ENCODE measurements at places on chromosomes 12 and 14. TPM values are rescaled to one million over a fixed set of nuclear protein-coding genes. Genes with fewer than 3 reads are reported as not detected.

GRCh38 chr12:93622485-93622884, 50.0 kb downstream of the SOCS2 start:
- H3K27ac ChIP-seq: no peak overlapping the region
- H3K36me3 ChIP-seq: no peaks in the 10 kb centered on the region
- no peaks in the 10 kb centered on the region for H3K27me3 ChIP-seq
- no peak for DNase-seq

- no peaks in the 10 kb centered on the region for H3K36me3 ChIP-seq
- H3K4me1 ChIP-seq: peaks cover 24% of the 10 kb centered on the region
- no peaks in the 10 kb centered on the region for H3K27me3 ChIP-seq
- H3K4me3 ChIP-seq: peak overlapping the region; percentile 80
These were observed 1.7 kb downstream of the C12orf76 start for GRCh38 chr12:110046451-110047187.

DNA sequence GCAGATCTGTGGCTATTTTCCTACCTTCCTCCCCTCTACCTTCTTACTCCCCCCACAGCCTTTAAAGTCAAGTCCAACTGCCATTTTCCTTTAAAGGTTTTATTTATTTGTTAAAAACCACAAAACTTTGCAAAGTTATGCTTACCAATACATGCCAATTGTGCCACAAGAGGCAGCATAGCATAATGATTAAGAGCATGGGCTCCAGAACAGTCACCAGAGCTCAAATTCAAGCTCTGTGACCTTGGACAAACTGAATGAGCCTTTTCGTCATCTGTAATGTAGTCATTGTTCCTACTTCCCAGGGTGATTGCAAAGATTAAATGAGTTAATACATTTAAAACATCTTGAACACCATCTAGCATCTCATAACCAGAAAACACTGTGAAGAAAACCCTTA, 13.0 kb upstream of the FMNL3 start:
- H3K4me3 ChIP-seq: no peak overlapping the region
- no peak for DNase-seq
- H3K4me1 ChIP-seq: no peaks in the 10 kb centered on the region
- no peak overlapping the region for H3K27ac ChIP-seq
- no peaks in the 10 kb centered on the region for H3K36me3 ChIP-seq

- peaks cover 8% of the 10 kb centered on the region for H3K36me3 ChIP-seq
- no peak for DNase-seq
- peak overlapping the region; percentile 32 for H3K4me3 ChIP-seq
- peak overlapping the region; percentile 74 for H3K27ac ChIP-seq
- H3K27me3 ChIP-seq: no peaks in the 10 kb centered on the region
These were observed 1.8 kb upstream of the DNAAF2 start for GRCh38 chr14:49636866-49637265.

GRCh38 chr14:73695997-73696396, 18.2 kb downstream of the PNMA1 start:
- H3K27me3 ChIP-seq: no peaks in the 10 kb centered on the region
- H3K27ac ChIP-seq: no peak overlapping the region
- H3K4me3 ChIP-seq: no peak overlapping the region
- DNase-seq: no peak
- peaks cover 23% of the 10 kb centered on the region for H3K36me3 ChIP-seq

DNA sequence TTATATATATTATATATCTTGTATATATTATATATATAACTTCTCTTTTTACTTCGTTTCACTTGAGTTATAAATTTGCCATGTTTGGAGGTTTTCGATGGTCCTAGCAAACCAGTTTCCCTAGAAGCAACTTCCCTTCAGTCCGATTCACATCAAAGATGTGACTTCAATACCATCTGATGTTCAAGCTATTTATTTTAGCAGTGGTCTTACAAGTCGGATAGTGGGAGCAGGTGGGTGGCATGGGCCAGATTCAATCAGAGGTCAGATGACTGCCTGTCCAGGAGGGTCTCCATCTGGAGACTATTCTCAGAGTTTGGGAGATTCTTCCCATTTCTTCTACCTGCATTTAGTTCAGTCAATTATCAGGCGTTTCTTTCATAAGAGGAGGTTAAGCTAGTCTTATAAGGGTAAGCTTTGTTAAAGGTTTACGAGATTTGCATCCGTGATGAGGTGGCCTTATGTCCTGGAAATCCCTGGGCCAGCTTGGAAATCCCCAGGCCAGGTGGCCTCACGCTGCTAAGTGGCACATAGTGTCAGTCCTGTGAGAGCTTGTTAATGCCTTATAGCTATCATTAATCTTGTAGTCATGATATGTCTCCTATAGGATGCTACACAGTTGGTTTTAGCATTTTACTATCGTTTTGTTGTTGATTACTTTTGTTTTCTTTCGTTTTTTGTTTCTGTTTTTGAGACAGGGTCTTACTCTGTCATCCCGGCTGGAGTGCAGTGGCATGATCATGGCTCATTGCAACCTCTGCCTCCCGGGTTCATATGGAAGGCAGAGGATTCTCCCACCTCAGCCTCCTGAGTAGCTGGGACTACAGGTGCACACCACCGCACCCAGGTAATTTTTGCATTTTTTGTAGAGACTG, 145.8 kb downstream of the BICD1 start:
- H3K27me3 ChIP-seq: no peaks in the 10 kb centered on the region
- H3K4me3 ChIP-seq: no peak overlapping the region
- H3K36me3 ChIP-seq: peaks cover 7% of the 10 kb centered on the region
- no peak for DNase-seq

DNA sequence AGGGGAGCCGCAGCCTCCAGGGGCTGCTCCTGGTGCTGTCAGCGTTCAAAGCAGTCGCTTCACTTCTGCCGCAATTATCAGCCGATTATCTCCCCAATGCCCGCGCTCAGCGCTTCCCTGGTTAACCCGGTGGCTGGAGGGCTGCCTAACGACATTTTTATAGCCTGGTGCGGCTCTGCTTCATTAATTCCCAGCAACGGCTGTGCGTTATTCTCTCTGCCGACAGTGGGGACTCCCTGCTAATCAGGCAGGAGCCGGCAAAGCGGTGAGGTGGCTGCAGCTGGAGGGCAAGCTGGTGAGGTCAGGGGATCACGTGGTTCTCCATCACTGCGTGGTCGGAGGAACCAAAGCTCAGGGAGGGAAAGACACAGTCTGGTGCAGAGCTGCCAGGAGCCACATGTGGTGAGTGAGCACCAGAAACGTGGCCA, 62.9 kb downstream of the GLRX5 start:
- H3K27me3 ChIP-seq: peaks cover 31% of the 10 kb centered on the region
- H3K4me3 ChIP-seq: no peak overlapping the region

DNA sequence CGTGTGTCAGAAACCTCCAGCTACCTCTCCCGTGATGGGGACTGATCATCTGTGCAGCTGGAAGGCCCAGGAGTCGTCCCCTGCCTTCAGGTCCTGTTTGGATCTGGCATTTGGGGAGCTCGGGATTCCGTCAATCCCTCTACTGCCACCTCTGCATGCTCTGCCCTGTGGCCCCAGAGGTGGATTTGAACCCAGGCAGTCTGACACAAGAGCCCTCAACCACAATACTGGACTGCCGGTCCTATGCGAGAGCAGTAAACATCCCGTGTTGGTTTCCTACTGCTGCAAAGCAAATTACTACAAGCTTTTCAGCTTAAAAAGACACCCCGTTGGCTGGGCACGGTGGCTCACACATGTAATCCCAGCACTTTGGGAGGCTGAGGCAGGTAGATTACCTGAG, 121.9 kb upstream of the FKBP4 start:
- DNase-seq: no peak
- peaks cover 19% of the 10 kb centered on the region for H3K36me3 ChIP-seq
- H3K4me1 ChIP-seq: no peaks in the 10 kb centered on the region
- no peak overlapping the region for H3K27ac ChIP-seq

- H3K4me3 ChIP-seq: no peak overlapping the region
- H3K27me3 ChIP-seq: no peaks in the 10 kb centered on the region
- no peak for DNase-seq
- H3K27ac ChIP-seq: no peak overlapping the region
- H3K36me3 ChIP-seq: peaks cover 11% of the 10 kb centered on the region
- H3K4me1 ChIP-seq: no peaks in the 10 kb centered on the region
These were observed 64.2 kb downstream of the ELK3 start for GRCh38 chr12:96258104-96258961.

DNA sequence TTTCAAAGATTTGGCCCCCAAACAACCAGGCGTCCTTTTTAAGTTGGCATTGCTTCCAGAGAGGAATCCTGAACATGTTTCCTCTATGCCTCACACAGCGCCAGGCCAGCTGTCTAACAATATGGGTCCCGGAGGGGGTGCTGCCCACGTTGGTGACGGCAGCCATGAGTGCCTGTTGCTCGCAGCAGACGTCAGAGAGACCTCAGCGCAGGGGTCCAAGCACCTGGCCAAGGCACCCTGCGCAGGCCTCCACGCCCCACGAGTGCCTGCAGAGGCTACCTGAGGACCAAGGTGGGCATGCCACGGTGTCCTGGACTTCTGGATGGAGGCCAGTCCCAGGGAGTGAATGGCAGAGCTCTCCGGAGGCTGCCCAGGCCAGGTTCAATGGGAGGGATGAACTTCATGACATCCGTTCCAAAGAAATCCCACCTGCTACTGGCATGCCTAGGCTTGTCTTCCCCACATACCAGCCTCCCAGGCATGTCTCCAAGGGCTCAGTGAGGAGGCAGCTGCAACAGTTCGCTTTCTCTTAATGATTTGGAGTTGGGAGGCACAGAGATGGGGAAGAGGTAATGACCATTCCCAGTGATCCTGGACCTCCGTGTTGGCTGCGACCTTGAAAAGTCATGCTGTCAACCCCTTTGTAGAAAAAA, 11.6 kb upstream of the FOXN3 start:
- peak overlapping the region; percentile 91 for H3K27ac ChIP-seq
- H3K36me3 ChIP-seq: peaks cover 3% of the 10 kb centered on the region
- H3K4me3 ChIP-seq: peak overlapping the region; percentile 45
- DNase-seq: no peak

DNA sequence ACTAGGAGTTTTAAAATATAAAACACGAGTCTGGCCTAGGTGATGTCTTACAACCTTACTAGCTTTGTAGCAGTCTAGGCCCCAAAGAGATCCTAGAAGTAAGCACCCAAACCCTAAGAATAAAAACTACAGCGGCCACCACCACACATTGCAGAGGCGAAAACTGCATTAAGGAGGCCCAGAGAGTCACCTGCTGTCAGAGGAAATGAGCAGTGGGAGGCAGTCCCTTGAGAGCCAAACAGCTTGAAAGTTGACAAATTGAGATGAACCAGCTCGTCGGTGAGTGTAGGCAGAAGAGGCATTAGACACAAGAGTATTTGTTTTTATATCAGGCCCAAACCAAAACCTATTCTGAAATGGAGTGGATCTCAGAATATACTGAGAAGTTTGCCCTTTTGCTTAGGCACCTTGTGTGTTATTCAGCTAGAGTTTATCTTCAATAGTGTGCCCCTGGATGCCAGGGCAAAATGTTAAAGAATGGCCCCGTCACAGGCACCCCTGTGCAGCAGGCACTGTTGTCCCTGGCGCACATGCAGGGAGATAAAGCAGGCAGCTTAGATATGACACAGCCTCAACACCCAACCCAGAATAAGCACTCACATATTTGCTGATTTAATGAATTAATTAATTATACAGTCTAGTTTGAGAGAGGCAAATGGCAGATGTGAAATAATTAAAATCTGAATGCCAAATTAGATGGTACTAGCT, 56.7 kb downstream of the TTC7B start:
- H3K36me3 ChIP-seq: peaks cover 18% of the 10 kb centered on the region
- H3K27me3 ChIP-seq: no peaks in the 10 kb centered on the region
- no peak overlapping the region for H3K27ac ChIP-seq

DNA sequence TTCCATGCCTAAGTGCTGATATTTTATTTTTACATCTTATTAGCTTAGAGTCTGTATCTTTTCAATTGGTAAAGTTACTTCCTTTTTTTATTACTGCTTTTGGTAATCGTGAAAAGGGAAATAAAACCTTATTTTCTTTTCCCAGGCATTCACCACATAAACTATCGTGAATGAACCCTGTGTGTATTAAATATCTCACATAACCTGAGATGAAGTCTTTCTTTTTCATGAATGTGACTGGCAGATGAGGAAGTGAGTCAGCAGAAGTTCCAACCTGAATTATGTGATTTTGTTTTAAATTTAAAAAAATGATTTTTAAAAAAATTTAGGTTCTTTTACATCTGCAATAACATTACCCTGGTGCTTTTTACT, 26.0 kb downstream of the MYBPC1 start:
- no peak overlapping the region for H3K4me3 ChIP-seq
- peaks cover 27% of the 10 kb centered on the region for H3K4me1 ChIP-seq
- H3K27me3 ChIP-seq: no peaks in the 10 kb centered on the region
- no peak overlapping the region for H3K27ac ChIP-seq

- H3K4me3 ChIP-seq: no peak overlapping the region
- H3K4me1 ChIP-seq: peaks cover 2% of the 10 kb centered on the region
- H3K27me3 ChIP-seq: no peaks in the 10 kb centered on the region
- no peaks in the 10 kb centered on the region for H3K36me3 ChIP-seq
These were observed 10.9 kb downstream of the RPS6KL1 start for GRCh38 chr14:74912111-74912510.

- no peak for DNase-seq
- peak overlapping the region; percentile 64 for H3K4me3 ChIP-seq
- H3K27ac ChIP-seq: peak overlapping the region; percentile 90
- no peaks in the 10 kb centered on the region for H3K27me3 ChIP-seq
These were observed 1.9 kb downstream of the RIMKLB start for GRCh38 chr12:8699714-8700113.

DNA sequence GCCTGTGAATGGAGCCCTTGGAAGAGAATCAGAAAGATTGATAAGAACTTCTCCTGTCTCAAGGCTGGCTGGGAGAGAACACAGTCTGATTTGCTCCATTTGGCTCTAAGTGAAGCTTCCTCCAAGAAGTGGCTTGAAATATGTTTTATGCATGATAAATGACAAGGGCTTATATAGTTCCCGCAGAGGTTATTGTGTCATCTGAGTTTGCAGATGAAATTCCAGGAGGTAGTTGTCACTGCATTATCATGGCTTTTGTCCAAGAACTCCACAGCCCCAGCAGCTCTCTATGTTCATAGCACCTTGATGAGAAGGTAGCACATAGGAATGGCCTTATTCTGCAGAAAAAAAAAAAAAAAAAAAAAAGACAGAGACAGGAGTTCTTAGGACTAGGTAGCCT, 108.5 kb downstream of the DACT1 start:
- H3K27me3 ChIP-seq: no peaks in the 10 kb centered on the region
- no peaks in the 10 kb centered on the region for H3K36me3 ChIP-seq
- H3K4me3 ChIP-seq: no peak overlapping the region
- peak overlapping the region; percentile 8 for H3K27ac ChIP-seq

- H3K4me3 ChIP-seq: no peak overlapping the region
- DNase-seq: peak; percentile 6
- H3K4me1 ChIP-seq: no peaks in the 10 kb centered on the region
- no peaks in the 10 kb centered on the region for H3K27me3 ChIP-seq
These were observed 376.0 kb downstream of the ALG10 start for GRCh38 chr12:34398366-34398705.

The SLC8A3 gene
- total RNA-seq: 0.22 TPM

The AQP6 gene
- total RNA-seq: 0.16 TPM

The HSPA2 gene
- 10.5 TPM for total RNA-seq

The EPYC gene
- total RNA-seq: not detected

The RDH12 gene
- total RNA-seq: not detected

The NPFF gene
- not detected for total RNA-seq

The ST8SIA1 gene
- total RNA-seq: 1.2 TPM

The KRT8 gene
- total RNA-seq: 1,194 TPM

The GZMH gene
- total RNA-seq: not detected

The IL31 gene
- total RNA-seq: not detected

The G2E3 gene
- 36.4 TPM for total RNA-seq

The GLIPR1 gene
- total RNA-seq: 25.8 TPM

The FGF23 gene
- not detected for total RNA-seq

The CFAP251 gene
- total RNA-seq: 6.9 TPM
